ENCODE measurements at places on chromosomes 16 and 17.

- DNase-seq, result no peak
Observed at GRCh38 chr16:86579268-86580062, 1.1 kb downstream of the FOXL1 start.

GRCh38 chr16:83972256-83973008 is 4.4 kb downstream of the NECAB2 start:
- no peak for DNase-seq

DNA sequence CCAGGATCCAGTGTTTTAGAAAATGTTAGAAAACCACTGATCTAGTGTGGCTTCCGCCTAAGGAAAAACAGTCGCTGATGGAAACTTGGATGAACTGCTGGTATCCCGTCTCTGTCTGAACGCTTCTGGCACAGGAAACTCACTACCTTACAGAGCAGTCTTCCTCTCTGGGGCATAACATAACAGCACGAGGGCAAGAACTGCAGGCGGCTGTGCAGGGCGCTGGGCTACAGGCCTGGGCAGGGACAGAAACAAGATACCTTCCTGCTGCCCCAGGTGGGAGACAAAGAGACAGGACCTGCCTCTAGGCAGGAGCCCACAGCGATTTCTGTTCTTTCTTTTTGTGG is 10.5 kb downstream of the MXRA7 start:
- DNase-seq, result no peak

- no peak for DNase-seq
Observed at GRCh38 chr17:50584749-50585148, 24.2 kb downstream of the CACNA1G start.

GRCh38 chr16:51834794-51835193 is 683.7 kb upstream of the SALL1 start:
- DNase-seq, result no peak

GRCh38 chr16:50036426-50036825 is 11.4 kb downstream of the CNEP1R1 start:
- DNase-seq, result no peak

GRCh38 chr17:49715216-49715615 is 7.5 kb upstream of the SLC35B1 start:
- DNase-seq, result no peak

GRCh38 chr17:77433385-77434135 is 292.8 kb downstream of the SEC14L1 start:
- no peak for DNase-seq

GRCh38 chr16:49623501-49624266 is 232.2 kb downstream of the ZNF423 start:
- no peak for DNase-seq

DNA sequence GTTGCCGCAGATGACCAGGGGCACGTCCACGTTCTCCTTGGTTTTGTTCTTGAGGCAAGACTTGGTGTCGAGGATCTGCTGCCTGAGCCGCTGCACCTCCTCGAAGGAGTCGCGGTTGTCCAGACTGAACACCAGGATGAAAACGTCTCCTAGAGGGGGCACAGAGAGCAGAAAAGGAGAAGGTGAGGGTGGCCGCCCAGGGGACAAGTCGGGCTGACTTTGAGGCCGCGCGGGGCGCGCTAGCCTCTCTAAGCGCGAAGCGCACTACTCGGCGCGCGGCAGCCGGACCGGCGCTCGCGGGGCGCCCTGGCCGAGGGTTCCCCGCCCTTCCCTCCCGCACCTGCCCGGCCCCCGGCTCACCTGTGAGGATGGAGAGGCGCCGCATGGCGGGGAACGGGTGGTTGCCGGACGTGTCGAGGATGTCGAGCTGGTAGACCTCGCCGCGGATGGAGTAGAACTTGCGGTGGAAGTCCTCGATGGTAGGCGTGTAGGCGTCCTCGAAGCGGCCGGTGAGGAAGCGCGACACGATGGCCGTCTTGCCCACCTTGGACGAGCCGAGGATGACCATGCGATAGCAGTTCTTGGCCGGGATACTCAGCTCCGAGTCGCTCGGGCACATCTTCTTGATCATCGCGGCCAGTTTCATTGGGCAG is 533 bp downstream of the RASD1 start:
- DNase-seq, result no peak

DNA sequence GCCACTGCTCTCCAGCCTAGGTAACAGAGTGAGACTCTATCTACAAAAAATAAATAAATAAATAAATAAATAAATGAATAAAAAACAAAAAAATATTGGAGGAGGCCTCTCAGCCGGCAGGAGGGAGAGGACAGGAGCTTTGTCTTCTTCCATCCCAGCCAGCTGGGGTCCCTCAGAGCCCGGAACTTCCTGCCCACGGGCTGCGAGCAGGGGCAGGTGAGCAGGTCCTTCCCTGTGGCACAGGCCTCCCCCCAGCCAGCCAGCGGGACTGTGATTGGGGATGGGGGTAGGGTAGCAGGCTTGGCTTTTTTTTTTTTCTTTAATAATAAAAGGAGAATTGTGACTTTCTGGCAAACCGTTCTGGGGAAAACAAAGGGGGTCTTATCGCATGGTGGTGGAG is 10.1 kb downstream of the SMTNL2 start:
- no peak for DNase-seq

All from NCI-H1694 (cell line).